ENCODE measurements at places on chromosomes 2 and 18. TPM values are rescaled to one million over a fixed set of nuclear protein-coding genes. Genes with fewer than 3 reads are reported as not detected.

- DNase-seq: no peak
Measured at GRCh38 chr2:38650717-38651116, 15.2 kb upstream of the GALM start.

DNA sequence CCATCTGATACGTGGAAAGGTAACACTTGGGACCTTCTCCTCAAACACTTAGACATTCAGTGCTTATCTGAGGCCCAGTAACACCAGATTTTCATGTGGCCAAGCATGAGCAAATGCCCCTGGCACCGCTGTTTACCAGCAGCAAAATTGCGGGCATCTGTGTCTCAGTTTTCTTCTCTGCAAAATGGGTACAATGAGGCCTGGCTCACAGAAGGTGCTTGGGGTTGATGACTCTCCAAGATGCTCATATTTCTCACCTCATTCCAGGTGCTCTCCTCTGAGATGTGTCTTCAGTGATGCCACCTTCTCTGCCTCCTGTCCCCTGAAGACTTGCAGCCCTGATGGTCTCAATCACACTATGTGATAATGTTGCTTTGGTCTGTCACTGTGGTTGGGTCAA, 321.7 kb downstream of the TSN start:
- no peak for DNase-seq

TMEM169 gene
- total RNA-seq: 4.1 TPM

DNA sequence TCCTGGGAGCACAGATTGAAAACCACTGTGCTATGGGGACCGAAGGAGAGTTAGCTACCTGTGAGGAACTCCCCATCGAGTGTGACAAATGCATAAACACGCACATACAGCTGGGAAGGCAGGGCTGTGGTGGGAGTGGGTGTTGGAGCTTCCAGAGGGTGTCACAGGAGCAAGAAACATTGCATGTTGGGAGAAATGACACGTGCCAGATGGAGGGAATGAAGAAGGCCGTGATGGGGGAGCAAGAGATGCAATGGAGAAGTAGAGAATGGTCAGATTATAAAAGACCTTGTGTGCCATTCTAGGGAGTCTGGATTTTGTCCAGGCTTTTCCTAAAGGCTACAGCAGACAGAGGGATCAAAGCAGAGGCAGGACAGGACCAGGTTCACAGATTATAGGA, 91.1 kb upstream of the NDUFV2 start:
- DNase-seq: no peak

Measured in naive thymus-derived CD8-positive, alpha-beta T cell (primary cell).